ENCODE measurements at places on chromosomes 7 and 10.

- no peak for DNase-seq
Measured at GRCh38 chr7:46091071-46091470, 170.0 kb upstream of the IGFBP3 start.

DNA sequence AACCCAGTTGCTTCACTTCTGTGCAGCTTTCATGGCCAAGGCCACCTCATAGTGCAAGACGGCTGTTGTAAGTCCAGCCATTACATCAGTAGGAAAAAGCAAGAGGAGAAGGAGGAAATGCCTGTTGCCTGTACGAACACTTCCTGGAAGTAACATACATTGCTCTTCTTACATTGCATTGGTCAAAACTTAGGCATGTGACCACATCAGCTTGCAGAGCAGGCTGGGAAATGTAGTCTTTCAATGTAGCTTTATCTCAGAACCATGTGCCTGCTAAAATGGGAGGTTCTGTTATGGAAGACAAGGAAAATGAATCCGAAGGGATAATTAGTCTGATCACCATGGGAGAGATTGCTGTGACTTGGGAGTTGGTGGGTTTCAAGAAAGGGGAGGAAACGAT, 4.3 kb downstream of the SLC29A3 start:
- DNase-seq = no peak

DNA sequence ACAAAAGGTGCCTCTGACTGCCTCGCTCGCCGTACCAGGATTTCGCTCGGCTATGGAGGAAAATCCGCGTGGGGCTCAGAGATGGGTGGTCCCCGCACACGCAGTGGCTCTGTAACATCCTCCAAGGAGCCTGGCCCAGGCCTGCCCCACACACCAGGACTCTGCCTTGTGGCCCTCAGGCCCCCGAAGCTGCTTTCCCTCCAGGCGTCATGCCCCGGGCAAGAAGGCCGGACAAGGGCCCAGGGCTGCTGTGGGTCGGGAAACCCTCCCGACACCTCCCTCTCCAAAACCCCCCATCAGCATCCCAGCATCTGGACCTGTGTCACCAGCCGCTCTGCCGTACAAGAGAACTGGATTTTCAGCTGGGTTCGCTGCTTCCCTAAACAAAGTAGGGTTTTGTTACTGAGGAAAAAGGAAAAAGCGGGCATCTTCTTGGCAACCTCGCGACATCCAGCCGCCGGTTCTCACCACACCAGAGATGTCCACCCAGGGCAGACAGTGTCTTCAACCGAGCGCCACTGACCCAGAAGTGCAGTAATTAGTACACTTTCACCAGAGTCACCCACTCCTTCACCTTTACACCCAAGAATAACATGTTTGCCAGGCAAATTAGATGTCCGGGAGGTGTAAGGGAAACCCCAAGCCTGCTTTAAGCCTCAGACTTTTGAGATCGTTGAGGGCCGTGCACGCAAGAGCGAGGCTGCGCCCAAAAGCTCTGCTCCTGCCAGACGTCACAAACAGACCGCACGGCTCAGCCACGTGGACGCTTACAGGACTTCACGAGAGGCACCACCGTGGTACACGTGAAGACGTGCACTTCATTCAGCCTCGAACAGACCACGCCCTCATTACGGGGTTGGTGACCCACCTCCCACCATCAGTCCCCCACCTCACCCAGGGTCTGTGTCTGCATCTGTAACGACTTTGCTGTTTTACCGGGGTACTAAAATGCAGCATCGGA, 62.2 kb downstream of the DIP2C start:
- DNase-seq = no peak

GRCh38 chr10:27390681-27391080, 113.4 kb upstream of the RAB18 start:
- DNase-seq = no peak

- no peak for DNase-seq
Measured at GRCh38 chr7:90903841-90904240, 307.7 kb downstream of the CDK14 start.

GRCh38 chr10:102776779-102777456, 33.2 kb downstream of the WBP1L start:
- DNase-seq = no peak

- DNase-seq = no peak
Measured at GRCh38 chr7:128255271-128255670, 14.2 kb downstream of the LEP start.

DNA sequence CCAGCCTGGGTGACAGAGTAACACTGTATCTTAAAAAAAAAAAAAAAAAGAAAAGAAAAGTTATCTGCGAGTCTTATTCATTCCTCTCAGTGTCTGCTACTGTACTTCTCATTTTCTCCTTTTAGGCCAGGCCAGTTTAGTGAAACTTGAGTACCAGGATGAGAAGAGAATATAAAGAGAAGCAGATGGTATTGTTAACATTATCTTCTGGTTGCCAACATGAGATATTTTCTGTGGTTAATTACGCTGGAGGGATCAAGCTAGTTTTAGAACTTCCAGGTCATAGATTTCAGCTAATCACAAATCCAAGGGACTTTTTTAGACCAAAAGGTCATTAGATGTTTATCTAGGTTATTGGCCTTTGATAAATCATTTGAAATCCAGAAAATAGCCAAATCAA, 252.6 kb upstream of the SMIM30 start:
- no peak for DNase-seq

- no peak for DNase-seq
Measured at GRCh38 chr10:88190123-88190522, 326.7 kb downstream of the PTEN start.

GRCh38 chr7:1318661-1319060, 86.0 kb downstream of the UNCX start:
- DNase-seq = no peak

DNA sequence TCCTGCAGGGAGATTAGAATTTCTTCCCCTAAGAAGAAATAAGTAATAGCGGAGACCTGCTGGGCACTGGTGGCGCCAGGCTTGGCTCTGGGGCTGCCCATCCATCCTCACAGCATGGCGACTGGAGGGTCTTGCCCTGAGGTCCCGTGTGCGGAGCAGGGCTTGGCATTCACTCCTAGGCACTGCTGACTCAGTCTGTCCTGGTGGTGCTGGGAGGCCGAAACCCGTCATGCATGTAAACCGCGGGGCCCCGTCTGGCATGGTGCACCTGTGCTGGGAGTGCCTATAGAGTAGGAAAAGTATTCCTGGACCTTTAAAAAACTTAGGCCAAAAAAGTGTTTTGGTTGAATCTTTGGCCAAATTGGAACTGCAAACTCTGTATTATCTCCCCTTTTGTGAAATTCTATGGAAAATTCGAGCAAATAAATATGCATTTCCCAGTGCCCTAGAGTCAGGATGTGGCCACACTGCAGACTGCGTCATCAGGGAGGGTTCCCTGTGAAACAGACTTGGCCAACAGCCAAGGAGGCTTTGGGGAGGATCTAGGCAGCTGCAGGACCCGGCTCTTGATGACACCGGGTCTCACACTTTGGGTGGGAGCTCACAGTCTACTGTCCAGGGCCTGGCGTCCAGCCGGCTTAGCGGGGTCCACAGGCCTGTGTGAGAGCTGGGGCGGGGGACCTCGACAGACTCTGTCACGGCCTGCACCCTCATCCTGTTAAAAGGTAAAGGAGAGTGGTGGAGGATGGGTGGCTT, 122.3 kb downstream of the VIPR2 start:
- no peak for DNase-seq

DNA sequence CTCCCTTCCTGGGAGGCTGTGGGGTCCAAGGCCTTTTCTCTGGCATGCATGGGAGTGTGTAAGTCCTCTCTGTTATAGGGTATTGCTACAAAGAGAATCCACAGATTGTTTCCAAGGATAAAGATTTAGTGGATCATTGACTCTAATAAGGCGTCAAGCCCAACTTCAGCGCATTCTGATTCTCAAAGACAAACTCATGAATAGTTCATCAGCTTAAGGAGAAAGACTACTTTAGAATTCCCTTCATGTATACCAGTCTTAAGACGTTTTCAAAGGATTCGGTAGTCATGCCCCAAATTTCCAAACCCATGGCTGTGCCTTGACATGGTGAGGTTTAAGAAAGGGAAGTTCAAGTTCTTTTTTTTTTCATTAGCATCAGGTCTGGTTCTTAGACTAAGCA, 46.6 kb upstream of the ABLIM1 start:
- DNase-seq = no peak

GRCh38 chr7:30323006-30323355, 38.6 kb downstream of the ZNRF2 start:
- DNase-seq = no peak

- DNase-seq = no peak
Measured at GRCh38 chr10:18204039-18204835, 64.0 kb downstream of the CACNB2 start.

DNA sequence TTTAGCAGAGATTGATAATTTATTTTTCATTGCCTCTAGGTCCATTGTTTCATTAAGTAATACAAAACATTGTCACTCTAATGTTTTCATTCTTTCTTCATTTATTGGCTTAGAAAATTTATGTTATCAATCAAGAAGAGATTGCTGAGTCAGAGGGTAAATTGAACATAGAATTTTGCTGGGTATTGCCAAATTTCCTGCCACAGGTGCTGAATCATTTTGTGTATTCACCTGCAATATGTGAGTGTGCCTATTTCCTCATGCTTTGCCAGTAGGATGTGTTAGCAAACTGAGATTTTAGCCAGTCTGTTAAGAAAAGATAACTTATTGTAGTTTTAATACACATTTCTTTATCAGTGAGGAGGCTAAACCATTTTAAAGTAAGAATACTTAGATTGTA, 38.0 kb downstream of the MARCHF5 start:
- DNase-seq = no peak

DNA sequence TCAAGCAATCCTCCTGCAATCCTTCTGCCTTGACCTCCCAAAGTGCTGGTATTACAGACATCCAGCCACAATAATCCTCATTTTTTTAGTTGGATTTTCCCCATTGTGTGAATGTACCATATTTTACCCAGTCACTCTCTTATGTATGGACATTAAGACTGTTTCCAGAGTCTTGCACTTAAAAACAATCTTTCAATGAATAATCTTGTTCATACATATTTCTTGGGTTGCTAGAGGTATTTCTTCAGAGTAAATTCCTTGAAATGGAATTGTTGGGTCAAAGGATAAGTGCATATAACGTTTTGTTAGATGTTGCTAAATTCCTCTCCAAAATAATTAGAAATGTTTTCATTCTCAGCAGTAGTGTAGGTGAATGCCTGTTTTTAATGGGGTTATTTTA, 283.1 kb upstream of the KAT6B start:
- no peak for DNase-seq

GRCh38 chr10:61486738-61487396, 33.7 kb upstream of the TMEM26 start:
- no peak for DNase-seq

DNA sequence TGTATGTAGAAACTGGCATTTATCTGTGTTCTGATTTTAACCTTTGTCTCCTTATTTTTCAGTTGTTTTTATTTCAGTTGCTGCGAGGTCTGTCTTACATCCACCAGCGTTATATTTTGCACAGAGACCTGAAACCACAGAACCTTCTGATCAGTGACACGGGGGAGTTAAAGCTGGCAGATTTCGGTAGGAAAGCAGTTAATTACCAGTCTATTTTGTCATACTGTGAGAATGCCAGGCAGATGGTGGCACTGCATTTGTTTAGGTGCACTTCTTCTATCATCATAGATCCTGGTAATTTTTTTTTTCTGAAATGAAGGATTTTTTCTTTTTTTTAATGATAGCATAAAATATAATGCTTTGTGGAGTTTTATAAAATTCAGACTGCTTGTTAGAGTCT, 321.4 kb downstream of the CDK14 start:
- DNase-seq = no peak

DNA sequence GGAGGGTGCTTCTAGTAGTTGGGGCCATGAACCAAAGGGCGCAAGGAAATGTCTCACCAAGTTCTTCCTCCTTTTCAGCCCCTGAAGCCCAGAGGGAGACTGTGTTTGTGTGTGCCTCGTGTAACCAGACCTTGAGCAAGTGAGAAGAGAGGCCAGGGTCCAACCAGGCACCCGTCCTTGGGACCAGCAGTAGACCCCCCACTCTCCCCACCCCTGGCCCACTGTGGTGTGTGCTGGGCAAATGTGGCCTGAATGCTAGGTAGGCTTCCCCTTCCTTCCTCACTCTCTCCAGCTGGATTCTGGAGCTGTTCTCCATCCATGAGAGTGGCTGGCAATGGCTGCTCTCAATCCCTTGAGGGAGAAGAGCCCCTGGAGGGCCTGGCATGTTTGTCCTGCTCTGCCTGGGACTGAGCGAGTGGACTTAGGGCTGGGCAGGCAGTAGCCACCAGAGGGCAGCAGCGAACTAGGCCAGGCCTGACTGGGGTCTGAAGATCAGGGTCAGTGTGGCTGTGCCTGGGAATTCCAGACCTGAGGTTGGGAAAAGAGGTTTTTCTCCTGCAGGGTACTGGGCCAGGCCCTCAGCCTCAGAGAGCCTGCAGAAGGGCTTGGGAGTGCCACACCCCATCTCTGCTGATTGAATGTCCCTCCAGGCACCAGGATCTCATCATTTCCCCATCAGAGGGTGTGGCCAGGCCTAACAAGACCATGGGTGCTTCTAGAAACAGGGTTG, 12.5 kb downstream of the SFRP5 start:
- DNase-seq = peak; percentile 14

- no peak for DNase-seq
Measured at GRCh38 chr10:122560279-122560804, at the start of gene DMBT1. Gene DMBT1 (plus strand): TSS chr10:122560754. CDS start chr10:122560771, 17 bp downstream.

DNA sequence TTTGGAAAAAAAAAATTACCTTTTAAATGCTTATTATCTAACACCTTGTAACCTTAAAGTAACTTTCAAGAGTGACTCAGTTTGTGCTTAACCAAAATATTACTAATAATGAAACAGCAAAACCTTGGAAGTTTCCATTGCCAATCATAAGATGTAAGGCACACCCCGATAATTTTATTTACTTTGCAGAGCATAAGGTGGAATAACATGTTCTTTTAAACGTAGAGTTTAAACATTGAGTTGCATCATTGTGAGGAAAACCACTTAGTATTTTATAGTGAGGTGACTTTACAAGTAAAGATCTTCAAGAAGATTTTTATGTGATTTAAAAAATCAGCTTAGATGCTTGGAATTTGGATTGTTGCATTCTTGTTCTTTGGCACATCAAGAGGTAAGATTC, at the start of gene PNLIPRP3:
Gene PNLIPRP3 (plus strand): TSS at position 177 of the 400 bp plus-strand sequence. CDS start 166 bp downstream, at position 343.
- no peak for DNase-seq

DNA sequence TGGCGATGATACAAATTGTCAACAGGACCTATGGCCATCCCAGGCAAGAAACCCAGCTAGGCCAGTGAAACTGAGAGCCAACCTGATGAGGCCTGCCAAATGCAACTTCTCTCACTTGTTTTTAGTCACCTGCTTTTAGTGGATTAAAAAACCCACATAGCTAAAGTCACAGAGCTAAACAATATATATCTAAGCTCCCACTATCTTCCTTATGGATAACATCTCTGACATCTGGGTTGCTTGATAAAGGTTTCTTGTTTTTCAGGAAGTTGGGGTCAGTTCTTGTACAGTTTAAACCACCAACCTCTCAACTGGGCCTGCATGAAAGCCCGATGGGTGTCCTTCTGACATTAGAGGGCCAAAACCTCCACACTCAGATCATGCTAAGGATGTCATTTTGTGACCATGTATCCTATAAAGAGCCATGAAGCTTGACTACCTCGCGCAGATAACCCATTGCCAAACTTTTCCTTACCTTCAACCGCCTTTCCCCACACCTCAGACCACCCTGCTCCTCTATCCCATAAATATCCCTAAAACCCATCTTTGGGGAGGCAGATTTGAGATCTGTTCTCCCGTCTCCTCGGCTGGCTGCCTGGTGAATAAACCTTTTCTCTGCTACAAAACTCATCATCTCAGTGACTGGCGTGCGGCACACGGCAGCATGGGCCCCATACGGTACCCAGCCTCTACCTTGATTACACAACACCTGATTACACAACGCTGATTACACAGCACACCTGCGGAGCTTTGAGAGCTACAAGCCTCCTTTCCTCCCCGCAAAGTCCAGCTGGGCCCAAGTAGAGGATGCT, 797 bp upstream of the STMP1 start:
- DNase-seq = peak; percentile 1
